ENCODE measurements at places on chromosomes 1 and 21.

DNA sequence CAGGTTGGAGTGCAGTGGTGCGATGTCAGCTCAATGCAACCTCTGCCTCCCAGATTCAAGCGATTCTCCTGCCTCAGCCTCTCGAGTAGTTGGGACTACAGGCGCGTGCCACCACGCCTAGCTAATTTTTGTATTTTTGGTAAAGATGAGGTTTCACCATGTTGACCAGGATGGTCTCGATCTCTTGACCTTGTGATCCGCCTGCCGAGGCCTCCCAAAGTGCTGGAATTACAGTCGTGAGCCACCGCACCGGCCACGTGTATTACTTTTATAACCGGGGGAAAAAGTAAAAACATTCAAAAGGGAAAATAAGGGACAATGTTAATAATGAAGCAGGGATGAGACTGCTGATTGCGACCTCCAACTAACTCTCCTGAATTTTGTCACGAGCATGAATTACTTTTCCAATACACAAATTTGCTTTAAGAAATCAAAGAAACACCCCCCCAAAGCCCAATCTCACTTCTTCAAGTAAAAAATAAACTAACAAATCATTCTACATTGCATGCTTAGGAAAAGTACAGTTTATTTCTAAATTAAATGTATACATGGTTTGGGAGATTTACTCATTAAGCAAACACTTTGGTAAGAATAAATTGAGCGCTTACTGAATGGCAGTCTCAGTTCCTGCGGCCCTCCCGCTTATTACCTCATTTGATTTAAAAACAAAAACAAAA is 521 bp upstream of the ZBED6 start:
- DNase-seq: no peak

GRCh38 chr1:6495041-6495441 is 3.6 kb upstream of the PLEKHG5 start:
- DNase-seq: no peak

DNA sequence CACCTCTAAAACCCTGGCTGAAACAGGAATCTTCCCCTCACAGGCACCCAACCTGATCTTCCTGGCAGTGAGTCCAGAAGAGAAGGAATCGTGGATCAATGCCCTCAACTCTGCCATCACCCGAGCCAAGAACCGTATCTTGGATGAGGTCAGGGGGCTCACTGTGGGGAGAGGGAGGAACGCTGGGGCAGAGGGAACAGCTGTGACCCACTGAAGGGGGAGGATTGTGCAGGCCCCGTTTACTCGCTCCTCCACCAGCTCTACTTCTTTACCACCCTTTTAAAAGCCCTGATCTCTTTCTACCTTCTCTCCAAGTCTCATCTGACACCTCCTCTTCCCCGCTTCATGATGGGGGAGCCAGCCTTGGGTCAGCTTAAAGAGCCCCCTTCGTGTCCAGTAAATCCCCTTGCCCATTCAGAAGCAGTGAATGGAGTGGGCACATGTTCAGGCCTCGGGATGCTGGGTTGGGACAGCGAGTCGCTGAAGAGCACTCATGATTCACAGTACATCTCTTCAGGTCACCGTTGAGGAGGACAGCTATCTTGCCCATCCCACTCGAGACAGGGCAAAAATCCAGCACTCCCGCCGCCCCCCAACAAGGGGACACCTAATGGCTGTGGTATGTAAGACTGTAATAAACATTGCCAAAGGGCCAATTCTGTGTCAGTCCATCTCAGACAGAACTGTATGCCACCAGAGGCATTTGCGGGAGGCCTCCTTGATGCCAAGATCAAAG is 7.3 kb downstream of the PLEKHO1 start:
- DNase-seq: no peak

GRCh38 chr1:2098839-2099785 is 48.9 kb downstream of the PRKCZ start:
- DNase-seq: no peak

DNA sequence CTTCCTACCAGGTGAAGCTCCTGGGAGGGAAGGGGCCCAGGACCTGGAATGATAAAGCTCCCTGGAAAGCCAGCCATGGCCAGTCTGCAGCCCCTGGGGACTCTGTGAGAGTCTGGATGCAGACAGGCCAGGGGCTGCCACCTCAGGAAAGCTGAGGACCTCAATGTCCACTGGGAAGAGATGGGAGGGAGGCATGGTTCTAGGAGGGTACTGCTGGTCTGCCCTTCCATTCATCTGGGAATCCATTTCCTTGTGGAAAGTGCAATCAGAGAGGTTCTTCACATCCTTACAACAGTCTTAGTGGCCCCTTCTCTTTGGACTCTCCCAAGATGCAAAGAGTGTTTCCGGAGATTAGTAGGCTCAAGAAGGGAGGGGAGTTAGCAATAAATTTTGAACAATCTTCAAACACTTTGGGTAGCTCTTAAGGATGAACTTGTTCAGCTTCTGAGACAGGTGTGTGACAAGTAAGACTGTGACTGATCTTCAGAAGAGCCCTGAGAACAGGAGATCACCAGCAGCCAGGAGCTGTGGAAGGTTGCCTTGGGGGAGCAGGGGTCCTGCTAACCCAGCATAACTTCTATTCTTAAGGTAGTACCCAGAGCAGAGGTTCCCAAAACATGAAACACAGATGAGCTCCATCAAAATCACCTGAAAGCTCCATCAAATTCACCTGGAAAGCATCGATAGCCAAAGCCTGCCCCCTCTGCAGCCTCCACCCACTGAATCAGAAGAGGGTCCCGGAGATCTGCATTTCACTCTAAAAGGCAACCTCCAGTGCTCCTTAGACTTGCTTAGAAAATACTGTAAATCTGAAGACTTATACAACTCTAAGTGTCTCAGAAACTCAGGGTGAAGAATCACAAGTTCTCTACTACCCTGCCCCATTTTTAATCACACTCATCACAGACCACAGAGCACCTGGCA is 616 bp upstream of the LAX1 start:
- DNase-seq: no peak

GRCh38 chr1:150775276-150775675 is 9.7 kb upstream of the CTSS start:
- DNase-seq: no peak

DNA sequence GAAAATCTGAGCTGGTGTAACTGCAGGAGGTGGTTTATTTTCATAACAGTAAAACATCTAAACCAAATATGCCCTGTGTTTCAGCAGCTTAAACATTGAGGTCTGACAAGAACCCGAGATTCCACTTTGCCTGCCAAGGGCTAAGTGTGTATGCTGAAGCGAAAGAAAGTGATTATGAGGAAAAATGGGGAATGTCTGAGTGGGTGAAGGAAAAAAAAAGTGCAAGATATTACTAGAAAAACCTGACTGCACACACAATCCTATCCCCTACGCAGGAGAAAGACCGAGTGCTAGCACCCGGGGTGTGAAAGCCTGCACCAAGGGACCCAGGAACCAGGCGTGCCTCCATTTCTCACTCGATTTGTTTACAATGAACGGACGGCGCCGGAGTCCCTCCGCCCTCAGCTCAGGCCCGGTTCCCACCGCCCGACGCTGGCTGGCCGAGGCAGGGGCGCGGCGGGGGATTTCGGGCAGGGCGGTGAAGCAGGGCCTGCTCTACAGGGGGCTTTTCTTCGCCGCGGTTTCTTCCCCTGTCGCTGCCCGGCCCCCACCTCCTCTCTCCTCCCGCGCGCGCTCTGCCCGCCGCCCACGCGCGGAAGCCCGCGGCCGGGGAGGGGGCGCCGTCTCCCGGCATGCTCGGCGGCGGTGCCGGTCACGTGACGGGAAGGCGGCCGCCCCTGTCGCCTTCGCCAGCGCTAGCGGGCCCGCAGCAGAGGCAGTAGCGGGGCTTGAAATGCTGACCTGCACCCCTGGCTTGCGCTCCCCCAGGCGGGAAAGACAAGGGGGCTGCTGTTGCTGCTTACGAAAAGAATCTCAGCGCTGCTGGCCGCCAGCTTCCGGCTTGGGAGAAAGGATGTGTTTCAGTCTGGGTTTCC is 35.9 kb downstream of the ITPKB start:
- DNase-seq: peak; percentile 72

DNA sequence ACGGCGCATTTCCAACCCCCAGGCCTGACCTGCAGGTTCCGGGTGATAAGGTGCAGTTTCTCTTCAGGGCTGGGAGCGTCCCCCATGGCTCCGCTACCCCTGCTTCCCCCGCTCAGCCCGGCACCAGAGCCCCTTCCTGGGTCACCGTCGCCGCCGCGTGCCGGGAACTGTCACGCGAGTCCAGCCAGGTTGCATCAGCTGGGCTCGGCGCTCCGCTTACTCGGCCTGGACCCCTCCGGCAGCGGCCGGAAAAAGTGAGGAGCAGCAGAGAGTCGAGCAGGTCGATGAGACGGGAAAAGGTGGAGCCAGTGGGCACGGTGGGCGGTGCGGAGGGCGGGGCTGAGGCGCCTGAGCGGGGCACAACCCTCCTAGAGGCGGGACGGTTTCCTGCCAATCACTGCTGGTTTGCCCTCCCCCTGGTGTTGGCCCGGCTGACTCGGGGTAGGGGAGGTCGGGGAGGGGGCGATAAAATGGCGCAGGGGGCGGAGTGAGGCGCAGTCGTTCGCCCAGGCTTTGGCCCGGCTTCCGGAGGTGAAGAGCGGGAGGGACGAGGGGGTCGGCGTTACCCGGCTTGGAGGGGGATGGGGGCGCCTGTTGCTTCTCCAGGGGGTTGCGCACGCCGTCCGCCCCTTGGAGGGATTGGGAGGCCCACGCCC is at the start of the genes S100PBP and YARS1:
Gene S100PBP (plus strand): TSS at position 495 of the 656 bp plus-strand sequence. CDS start 8,447 bp downstream, outside the sequence.
Gene YARS1 (minus strand): TSS at position 200 of the 656 bp plus-strand sequence. CDS start 114 bp downstream, at position 86.
- peak; percentile 97 for DNase-seq

DNA sequence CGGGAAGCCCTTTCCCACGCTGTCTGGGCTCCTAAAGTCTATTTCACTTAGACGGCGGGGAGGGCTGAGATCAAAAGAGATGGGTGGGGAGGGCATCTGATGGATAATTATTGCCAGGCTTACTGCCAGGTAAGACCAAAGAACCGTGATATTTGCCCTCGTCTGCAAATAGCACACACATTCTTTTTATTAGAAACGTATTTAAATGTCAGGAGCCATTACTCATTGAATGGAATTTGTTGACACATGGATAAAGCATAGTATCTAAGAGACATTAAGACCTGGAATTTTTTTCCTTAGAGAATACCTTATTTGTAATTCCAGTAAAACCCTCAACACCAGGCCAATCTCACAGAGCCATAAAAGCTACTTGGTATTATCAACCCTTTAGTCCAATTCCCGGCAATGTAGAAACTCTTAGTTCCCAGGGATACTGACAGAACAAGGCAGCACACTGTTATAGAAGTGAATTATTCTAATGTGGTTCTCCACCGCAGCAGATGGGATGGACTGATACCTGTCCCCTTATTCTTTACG is 10.6 kb downstream of the URB1 start:
- DNase-seq: peak; percentile 67

- peak; percentile 3 for DNase-seq
These were observed 8.9 kb downstream of the SLAMF1 start for GRCh38 chr1:160637821-160638539.

- peak; percentile 40 for DNase-seq
These were observed 70.1 kb upstream of the ARHGEF16 start for GRCh38 chr1:3384407-3384806.

- peak; percentile 80 for DNase-seq
These were observed 98.1 kb downstream of the TM2D1 start for GRCh38 chr1:61626816-61627215.

GRCh38 chr1:42456754-42457089 is 379 bp downstream of the PPCS start:
- peak; percentile 61 for DNase-seq

DNA sequence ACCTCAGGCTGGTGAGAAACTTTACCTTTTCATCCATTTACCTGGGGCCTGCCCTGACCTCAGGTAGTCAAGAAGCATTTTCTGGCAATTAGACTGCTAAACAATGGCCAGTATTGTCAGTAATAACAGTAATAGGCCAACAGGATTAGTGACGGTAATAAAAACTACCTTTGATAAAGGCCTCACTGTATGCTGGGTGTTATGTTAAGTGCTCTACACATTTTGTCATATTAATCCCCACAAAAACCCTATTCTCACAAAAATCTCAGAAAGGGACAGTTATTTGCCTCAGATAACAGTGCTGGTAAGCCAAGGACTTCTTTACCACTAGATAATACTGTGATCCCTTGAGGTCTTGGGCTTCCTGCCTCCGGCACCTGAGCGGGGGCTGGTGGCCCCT is 191.4 kb downstream of the FOXD2 start:
- no peak for DNase-seq

DNA sequence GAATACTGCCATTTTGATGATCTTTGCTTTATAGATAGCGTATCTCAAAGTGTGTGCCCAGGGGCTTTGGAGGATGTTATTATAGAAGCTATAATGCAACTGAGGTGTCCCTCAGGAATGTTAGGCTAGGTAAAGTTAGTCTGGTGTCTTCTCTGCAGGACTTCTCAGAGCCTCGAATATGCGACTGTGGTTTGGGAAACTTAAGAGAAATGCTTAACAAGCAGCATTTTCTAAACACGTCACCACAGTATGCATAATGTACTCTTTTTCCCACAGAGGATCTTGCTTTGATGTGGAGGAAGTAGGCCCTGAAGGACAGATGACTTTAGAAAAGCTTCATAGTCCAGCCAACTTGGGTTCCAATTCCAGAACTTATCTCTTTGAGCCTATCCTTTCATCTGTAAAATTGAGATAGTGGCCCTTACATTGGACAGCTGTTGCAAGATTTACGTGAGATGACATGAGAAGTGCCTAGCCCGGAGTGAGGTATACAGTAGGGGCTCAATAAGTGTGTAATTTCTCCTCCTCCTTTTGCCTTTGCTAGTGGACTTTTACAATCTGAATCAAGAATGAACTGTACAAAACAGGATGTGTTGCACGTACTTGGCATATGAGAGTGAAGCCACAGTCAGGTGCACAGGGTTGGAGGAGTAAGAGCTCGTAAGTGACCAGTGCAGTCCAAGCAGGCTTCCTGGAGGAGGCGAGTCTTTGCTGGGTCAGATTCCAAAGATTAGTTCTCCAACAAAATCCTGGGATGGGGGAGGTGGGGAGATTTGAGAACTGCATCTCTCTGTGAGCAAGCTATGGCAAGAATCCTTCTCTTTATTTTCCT is 29.7 kb upstream of the TRABD2B start:
- no peak for DNase-seq

GRCh38 chr1:64687725-64688327 is 57.0 kb upstream of the RAVER2 start:
- DNase-seq: no peak

DNA sequence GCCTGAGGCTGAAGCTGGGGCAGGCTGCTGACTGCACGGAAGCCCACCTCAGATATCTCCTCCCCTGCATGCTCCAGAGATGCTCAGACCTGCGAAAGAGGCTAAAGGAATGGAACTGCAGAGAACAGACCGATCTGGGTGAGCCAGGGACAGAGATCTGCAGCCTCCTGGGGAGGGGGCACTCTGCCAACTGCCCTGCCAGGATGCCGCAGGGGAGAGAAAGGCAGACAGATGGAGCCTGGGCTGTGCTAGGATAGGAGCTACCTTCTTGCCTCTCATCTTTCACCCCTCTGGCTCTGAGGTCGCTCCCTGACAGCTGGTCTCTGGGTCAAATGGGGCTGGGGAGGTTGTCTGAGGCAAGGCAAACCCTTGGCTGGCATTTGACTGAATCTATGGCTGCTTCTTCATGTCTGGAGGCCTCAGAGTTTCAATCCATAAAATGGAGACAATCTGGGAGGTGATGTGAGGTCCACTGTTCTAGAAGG is 238.2 kb downstream of the GRIK3 start:
- no peak for DNase-seq
